NCI-H526 treated with DMSO at 0.1 percent for 48 hours (cell line): ENCODE measurements at places on chromosomes 2 and 18.

- DNase-seq, result no peak
These were observed 89.0 kb upstream of the BOD1L2 start for GRCh38 chr18:57057890-57058289.

- no peak for DNase-seq
These were observed 69.9 kb upstream of the MAPRE2 start for GRCh38 chr18:34971313-34971712.

DNA sequence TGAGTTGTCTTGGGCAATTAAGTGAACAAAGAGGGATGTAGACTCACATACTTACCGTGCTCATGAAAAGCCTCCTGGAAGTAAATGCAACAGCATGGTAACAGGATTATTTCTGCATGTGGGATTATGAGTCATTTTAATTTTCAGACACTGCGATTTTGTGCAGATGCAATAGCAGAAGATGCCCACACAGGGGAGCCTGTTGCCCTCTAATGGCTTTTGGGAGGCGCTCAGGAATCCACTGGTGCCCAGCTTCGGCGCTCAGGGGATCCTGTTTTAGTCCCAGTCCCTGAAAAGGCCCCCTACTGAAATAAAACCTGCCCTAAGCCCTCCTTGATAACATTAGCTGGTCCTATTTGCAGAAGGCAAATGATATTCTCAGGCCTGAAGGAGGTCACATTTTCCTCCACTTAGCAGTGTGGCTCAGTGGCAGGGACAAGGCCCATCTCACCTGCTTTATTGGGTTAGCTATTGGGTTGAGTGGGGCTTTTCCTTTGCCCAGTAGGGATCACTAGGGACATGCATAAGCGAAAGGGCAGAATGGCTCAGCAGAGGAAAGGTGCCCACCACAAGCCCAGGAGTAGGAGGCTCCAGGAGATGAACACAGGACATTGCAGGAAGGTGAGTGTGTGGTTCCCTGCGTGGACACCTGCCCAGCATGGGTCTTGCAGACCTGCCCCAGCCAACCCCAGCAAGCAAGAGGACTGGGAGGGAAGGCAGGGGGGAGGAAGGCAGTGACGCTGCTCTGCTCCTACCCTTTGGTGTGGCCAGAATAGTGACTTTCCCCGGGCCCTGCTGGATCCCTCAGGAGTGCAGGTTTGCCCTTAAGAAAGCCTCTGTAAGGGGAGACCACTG lies 26.5 kb upstream of the KCNS3 start:
- peak; percentile 20 for DNase-seq

DNA sequence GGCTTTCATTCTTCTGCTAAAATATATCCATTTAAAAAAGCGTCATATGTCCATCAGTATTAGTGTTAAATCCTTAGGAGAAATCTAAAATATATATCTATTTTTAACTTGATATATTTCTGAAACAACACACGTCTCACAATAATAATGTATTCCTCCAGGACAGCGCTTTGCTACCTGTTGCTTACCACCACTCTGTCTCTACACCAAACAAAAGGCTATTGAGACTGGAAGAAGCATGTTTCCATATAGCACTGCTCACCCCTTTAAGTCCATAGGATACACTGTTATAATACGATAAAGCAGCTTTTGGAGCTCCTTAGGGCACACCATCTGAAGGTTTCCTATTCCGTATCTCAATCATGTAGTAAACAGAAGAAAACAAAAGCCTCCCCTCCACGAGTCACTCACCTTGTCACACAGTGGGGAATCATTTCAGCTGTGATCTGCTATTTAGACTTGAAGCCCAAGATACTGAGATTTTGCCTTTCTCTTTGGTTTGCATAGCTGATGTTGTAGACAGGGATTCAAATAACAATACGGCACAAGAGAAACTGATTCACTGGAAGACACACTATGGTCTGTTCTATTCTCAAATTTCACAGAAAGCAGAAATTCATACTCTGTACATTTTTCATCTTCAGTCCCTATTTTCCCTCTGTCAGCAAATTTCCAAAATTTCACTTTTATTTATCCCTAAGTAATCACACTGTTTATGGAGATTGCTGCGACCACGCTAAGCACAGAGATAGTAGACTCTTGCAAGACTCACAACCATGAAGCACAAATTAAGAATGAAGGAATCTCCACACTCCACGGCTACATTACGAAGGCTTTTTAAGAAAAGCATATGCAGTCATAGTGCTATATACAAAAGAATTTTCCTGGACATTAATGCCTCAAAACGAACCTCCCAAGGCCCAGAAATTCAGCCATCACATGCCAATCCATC lies 187.1 kb downstream of the TCF4 start:
- peak; percentile 23 for DNase-seq

- no peak for DNase-seq
These were observed 145.6 kb downstream of the AQP4 start for GRCh38 chr18:26719896-26720295.

GRCh38 chr2:224429441-224429810 lies 27.5 kb upstream of the FAM124B start:
- no peak for DNase-seq

GRCh38 chr2:56127463-56128152 lies 56.2 kb upstream of the CCDC85A start:
- peak; percentile 93 for DNase-seq

DNA sequence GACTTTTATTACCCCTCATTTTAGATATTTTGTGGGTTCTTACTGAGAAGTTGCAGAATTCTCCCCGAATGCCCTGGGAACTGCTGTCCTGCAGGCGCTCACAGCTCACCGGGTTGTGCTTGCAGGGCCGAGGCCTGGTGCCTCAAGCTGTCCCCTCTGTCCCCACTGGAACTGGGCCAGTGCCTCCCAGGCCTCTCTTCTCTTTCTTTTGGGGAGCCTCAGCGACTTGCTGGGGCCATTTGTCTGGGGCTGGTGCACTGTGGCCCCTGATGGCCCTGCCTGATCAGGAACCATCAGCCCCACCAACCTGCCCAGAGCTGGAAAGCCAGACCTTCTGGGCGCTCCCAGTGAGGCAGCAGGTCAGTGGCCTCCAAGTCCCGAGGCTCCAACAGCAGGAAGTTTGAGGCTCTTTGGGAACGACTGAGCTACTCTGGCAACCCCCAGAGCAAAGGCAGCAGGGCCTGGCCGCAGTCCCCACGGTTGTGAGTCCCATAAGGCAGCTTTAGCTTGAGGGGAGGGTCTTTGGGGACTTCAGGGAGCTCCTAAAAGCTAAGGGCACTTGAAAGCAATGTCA lies 14.7 kb upstream of the NEU4 start:
- no peak for DNase-seq

GRCh38 chr2:187580462-187581124 lies 26.4 kb upstream of the TFPI start:
- peak; percentile 32 for DNase-seq

- DNase-seq, result no peak
These were observed 153.1 kb upstream of the LMAN1 start for GRCh38 chr18:59512025-59512755.

DNA sequence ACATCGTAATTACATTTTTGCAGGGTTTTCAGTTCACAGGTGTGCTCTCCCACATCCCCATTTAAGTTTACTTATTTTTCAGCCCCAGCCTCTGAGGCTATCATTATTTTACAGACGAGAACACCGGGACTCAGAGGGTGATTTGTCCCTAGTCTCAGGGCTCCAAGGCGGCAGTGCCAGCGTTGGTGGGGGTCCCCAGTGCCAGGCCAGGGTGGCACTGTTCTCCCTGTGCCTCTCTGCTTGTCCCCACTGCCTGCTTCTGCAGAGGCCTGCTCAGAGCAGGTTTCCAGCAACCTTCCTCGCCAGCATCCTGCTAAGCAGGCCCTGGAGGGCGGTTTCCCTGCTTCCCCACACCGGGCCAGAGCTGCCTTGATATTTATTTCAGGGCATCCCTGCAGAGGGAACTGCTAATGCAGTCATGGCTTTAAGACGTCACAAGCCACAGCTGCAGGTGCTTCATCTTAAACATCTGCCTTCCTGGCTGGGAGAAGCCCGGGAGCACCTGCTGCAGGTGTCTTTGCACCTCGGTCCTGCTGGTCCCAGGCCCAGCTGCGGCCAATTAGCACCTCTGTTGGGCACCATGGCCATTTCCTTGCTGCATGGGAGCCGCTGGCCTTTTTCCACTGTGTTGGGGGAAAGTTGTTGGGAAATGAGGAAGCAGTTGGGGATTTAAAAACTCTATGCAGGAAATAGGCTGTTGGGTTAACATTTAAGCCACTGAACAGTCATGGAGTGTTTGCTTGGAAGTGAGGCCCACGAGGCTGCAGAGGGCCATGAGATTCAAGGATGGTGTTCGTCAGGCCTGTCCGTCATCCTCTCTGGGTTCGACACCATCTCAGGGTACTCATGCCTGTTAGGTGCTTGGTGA lies 22.8 kb downstream of the HPCAL1 start:
- DNase-seq, result no peak

DNA sequence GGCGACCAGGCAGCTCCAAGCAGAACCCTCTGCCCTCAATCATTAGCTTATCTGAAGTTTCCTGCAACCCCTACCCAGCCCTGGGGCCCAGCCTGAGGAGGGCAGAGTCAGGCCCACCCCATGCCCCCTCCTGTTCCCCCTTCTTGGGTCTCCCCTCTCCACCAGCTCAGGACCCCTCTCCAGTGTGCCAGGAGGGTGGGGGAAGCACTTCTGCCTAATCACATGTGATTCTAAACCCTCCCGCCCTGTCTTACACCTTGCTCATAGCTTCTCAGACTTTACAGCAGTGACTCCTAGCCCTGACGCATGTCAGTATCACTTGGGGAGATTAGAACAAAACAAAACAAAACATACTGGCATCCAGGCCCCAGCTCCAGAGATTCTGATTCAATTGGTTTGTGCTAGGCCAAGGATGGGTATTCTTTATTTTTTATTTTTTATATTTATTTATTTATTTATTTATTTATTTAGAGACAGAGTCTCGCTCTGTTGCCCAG lies 42.5 kb upstream of the ASAP2 start:
- DNase-seq, result no peak

GRCh38 chr2:1612391-1613077 lies 131.8 kb downstream of the PXDN start:
- no peak for DNase-seq
